ENCODE measurements at places on chromosomes 3 and 15. TPM values are rescaled to one million over a fixed set of nuclear protein-coding genes. Genes with fewer than 3 reads are reported as not detected.
A peak's percentile ranks its signal among the peaks of the same experiment; 100 is the strongest.

DNA sequence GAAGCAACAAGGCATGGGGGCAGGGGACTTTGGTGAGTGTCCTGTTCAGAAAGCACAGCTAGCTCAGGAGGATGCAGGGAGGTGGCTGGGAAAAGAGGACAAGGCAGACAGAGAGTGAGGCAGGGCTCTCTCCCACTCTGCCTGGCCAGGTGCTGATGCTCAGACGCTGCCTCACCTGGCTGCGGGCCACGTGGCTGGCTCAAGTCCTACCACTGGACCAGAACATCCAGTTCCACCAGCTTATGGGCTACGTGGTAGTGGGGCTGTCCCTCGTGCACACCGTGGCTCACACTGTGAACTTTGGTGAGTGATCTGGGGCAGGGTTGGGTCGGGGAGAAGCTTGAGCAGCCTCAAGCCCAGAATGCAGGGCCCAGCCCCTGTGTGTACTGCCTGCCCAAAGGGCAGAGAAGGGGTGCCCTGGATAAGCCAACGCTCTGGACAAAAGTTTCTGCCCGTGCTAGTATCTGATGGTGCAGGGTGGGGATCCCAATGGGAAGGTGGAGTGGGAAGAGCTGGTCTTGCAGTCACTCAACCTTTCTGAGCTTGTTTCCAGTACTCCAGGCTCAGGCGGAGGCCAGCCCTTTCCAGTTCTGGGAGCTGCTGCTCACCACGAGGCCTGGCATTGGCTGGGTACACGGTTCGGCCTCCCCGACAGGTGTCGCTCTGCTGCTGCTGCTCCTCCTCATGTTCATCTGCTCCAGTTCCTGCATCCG lies 20.9 kb downstream of the NOX5 start:
- DNase-seq = no peak
- H3K4me1 ChIP-seq = peaks cover 15% of the 10 kb centered on the region
- H3K27ac ChIP-seq = no peak overlapping the region
- H3K4me3 ChIP-seq = no peak overlapping the region
- H3K27me3 ChIP-seq = peaks cover 33% of the 10 kb centered on the region
- H3K36me3 ChIP-seq = no peaks in the 10 kb centered on the region

DNA sequence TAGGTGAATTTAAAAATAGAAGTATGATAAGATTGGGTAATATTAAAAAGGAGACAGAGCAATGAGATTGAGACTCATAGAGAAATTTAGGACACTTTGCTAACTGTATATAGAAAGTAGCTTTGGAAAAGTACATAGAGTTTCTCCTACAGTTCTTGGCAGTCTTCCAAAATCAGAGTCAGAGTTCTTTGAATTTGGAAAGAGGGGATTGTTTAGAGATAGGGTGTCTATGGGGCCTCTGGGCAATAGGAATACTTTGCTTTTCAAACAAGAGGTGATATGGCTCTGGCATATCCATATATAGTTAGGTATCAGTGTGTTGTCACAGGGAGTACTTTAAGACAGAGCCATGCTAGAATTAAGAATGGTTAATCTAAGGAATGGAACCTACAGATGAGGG lies 477.1 kb upstream of the KCNMB2 start:
- DNase-seq = no peak
- H3K27ac ChIP-seq = no peak overlapping the region
- H3K4me1 ChIP-seq = no peaks in the 10 kb centered on the region
- no peak overlapping the region for H3K4me3 ChIP-seq
- H3K27me3 ChIP-seq = no peaks in the 10 kb centered on the region

GRCh38 chr3:172410702-172411477 lies 37.4 kb downstream of the GHSR start:
- no peak for DNase-seq
- no peak overlapping the region for H3K27ac ChIP-seq
- no peaks in the 10 kb centered on the region for H3K36me3 ChIP-seq
- H3K4me1 ChIP-seq = no peaks in the 10 kb centered on the region

CD86 gene
- not detected for total RNA-seq

GRCh38 chr15:50685976-50686468 lies 575 bp downstream of the TRPM7 start:
- peak overlapping the region; percentile 90 for H3K27ac ChIP-seq
- H3K27me3 ChIP-seq = no peaks in the 10 kb centered on the region
- peaks cover 2% of the 10 kb centered on the region for H3K36me3 ChIP-seq
- peak; percentile 47 for DNase-seq

LMCD1 gene
- total RNA-seq = 437 TPM

DNA sequence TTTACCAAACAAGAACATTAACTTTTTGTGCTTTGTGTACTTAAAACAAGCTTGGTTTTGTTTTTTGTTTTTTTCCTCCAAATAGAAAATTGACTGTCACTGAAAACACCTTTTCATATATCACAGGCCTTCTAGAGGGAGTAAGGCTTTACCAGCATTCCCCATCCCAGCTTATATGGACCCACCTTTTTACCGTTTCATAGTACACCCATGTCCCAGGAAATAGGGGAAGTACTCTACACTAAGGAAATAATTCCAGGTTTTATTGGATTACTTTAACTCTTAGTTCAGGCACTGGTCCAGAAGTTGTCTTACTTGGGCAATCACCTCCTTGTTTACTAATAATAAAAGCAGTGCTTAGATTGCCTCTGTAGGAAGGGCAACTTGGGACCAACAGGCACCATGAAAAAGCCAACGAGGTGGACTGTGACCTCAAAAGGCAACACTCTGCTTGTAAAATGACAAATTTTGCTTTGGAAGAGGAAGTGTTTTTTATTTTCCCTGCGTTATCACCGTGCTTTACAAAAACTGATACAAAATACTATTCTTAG lies 26.2 kb downstream of the HMG20A start:
- H3K4me1 ChIP-seq = no peaks in the 10 kb centered on the region
- no peak overlapping the region for H3K27ac ChIP-seq
- H3K4me3 ChIP-seq = no peak overlapping the region
- no peaks in the 10 kb centered on the region for H3K36me3 ChIP-seq
- no peak for DNase-seq

DNA sequence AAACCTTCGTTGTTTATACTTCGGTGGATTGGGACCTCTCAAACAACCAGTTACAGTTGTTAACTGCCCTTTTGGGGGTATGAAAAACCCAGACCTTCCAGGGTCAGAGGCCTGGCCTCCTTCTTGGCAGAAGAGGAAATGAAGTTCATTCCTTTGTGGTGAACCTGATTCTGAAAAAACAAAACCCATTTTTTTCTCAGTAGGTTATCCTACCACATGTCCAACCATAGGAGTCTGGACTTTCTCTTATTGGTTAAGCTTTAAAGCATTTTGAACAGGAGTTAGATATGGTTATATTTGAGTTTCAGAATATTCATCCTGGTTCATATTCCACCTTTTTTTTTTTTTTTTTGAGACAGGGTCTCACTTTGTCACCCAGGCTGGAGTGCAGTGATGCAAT lies 7.2 kb upstream of the LACTB start:
- H3K27ac ChIP-seq = no peak overlapping the region
- peaks cover 11% of the 10 kb centered on the region for H3K4me1 ChIP-seq
- no peaks in the 10 kb centered on the region for H3K27me3 ChIP-seq
- H3K4me3 ChIP-seq = no peak overlapping the region

SLC22A13 gene
- 0.72 TPM for total RNA-seq

CHST14 gene
- total RNA-seq = 25.7 TPM

- H3K27ac ChIP-seq = no peak overlapping the region
- H3K36me3 ChIP-seq = no peaks in the 10 kb centered on the region
Observed at GRCh38 chr3:182124187-182124586, 412.5 kb downstream of the SOX2 start.

DNA sequence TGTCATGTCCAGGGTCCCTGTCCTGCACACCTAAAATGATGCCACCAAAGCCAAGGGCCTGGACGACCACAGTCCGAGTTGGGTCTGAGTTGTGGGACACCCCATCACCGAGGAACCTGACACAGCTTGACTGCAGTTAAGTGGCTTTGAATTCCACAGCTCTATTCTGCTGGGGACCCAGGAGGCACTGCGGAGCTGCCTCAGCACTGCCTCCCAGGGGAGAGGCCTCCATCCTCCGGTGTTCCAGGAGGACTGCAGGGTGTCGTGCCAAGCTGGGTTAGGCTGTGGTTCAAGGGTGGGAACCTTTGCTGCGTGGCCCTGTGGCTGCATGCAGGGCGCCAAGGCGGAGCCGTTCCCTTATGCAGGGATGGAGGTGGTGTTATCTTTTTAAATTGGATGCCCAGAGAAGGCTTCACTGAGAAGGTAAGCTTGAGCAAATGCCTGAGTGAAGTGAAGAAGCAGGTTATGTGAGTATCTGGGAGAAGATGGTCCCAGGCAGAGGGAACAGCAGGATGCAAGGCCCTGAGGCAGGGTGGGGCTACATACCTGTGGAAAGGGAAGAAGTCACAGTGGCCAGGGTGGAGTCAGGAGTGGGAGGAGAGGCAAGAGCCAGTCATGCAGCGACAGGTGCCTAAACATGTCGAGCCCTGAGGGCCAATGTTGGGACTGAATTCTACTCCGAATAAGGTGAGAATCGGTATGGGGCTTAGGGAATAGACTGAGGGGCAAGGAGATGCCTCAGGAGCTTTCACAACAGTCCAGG lies 144.8 kb downstream of the TPRA1 start:
- no peaks in the 10 kb centered on the region for H3K4me1 ChIP-seq
- no peak overlapping the region for H3K4me3 ChIP-seq
- H3K36me3 ChIP-seq = no peaks in the 10 kb centered on the region
- H3K27ac ChIP-seq = no peak overlapping the region

- no peak overlapping the region for H3K27ac ChIP-seq
- no peaks in the 10 kb centered on the region for H3K27me3 ChIP-seq
- no peaks in the 10 kb centered on the region for H3K4me1 ChIP-seq
- no peak overlapping the region for H3K4me3 ChIP-seq
- H3K36me3 ChIP-seq = no peaks in the 10 kb centered on the region
Observed at GRCh38 chr3:46527239-46527638, 29.5 kb downstream of the RTP3 start.

- H3K27ac ChIP-seq = no peak overlapping the region
- no peaks in the 10 kb centered on the region for H3K27me3 ChIP-seq
- H3K4me1 ChIP-seq = peaks cover 6% of the 10 kb centered on the region
- no peaks in the 10 kb centered on the region for H3K36me3 ChIP-seq
Observed at GRCh38 chr3:16118396-16118795, 56.1 kb upstream of the GALNT15 start.

DNA sequence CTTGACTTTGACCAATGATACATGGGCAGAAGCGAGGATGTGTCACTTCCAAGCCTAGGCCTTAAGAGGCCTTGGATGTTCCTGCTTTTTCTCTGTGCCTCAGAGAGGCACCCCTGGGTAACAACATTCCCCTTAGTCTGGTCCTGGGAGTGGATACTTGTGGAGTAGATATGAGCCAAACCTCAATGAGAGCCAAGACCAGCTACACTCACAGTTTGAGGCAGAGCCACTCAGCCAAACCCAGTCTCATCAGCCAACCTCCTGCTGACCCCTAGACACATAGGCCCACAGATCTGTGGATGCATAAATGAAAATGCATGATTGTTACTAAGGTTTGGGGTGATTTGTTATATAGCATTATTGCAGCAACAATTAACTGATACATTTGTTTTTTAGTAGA lies 114.2 kb downstream of the ZNF621 start:
- no peak for DNase-seq
- no peaks in the 10 kb centered on the region for H3K36me3 ChIP-seq
- no peak overlapping the region for H3K4me3 ChIP-seq
- no peaks in the 10 kb centered on the region for H3K27me3 ChIP-seq
- no peak overlapping the region for H3K27ac ChIP-seq
- no peaks in the 10 kb centered on the region for H3K4me1 ChIP-seq

GRCh38 chr3:38558864-38559263 lies 62.7 kb downstream of the EXOG start:
- no peak overlapping the region for H3K27ac ChIP-seq
- no peak overlapping the region for H3K4me3 ChIP-seq
- no peak for DNase-seq
